ENCODE measurements at places on chromosomes 1 and 21. TPM values are rescaled to one million over a fixed set of nuclear protein-coding genes. Genes with fewer than 3 reads are reported as not detected.

TIPRL gene
- total RNA-seq = 40.6 TPM

CD1E gene
- total RNA-seq = not detected

TOR1AIP1 gene
- 76.4 TPM for total RNA-seq

RHOU gene
- total RNA-seq = 8.0 TPM

TCEA3 gene
- total RNA-seq = 59.4 TPM

F13B gene
- total RNA-seq = not detected

PIGM gene
- 6.6 TPM for total RNA-seq

MARK1 gene
- not detected for total RNA-seq

TTLL10 gene
- total RNA-seq = 0.15 TPM

OR10Z1 gene
- total RNA-seq = not detected

LIPI gene
- not detected for total RNA-seq

GBP1 gene
- total RNA-seq = 177 TPM

NR5A2 gene
- not detected for total RNA-seq

NEK2 gene
- 29.8 TPM for total RNA-seq

FCGR3A gene
- total RNA-seq = 1.1 TPM

C4BPA gene
- not detected for total RNA-seq

TAS1R1 gene
- not detected for total RNA-seq

FMOD gene
- 0.12 TPM for total RNA-seq

WDR64 gene
- not detected for total RNA-seq

RGS13 gene
- total RNA-seq = not detected

RAVER2 gene
- 0.88 TPM for total RNA-seq

AZIN2 gene
- 6.6 TPM for total RNA-seq

BGLAP gene
- total RNA-seq = 2.2 TPM

OLFML2B gene
- not detected for total RNA-seq

ADGRB2 gene
- 0.20 TPM for total RNA-seq

GPR52 gene
- total RNA-seq = 1.2 TPM

BRINP2 gene
- not detected for total RNA-seq

NHLH1 gene
- 0.29 TPM for total RNA-seq

ELF3 gene
- total RNA-seq = 0.41 TPM

OR10J1 gene
- not detected for total RNA-seq

SVBP gene
- 24.0 TPM for total RNA-seq

HJV gene
- not detected for total RNA-seq

LCE7A gene
- not detected for total RNA-seq

SHE gene
- not detected for total RNA-seq

AGMAT gene
- 15.9 TPM for total RNA-seq

SOAT1 gene
- total RNA-seq = 52.5 TPM

SH2D5 gene
- not detected for total RNA-seq

GUCA2B gene
- not detected for total RNA-seq

MYBPH gene
- total RNA-seq = not detected
